ENCODE measurements at places on chromosomes 3 and 15.

DNA sequence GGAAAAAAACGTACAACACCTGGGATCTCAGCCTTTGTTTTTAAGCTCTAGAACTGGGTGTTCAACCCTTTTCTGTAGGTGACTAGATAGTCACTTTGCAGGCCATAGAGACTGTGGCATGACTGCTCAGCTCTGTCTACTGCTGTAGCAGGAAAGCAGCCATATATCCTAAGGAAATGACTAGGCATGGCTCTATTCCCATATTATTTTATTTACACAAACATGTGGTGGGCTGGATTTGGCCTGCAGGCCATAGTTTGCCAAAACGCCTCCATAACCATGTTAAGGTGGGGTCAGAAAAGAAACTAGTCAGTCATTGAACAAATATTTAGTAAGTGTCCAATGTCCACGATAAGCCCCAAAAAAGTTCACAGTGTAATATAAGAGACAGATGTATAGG lies 452.5 kb downstream of the MCTP2 start:
- DNase-seq, result no peak

DNA sequence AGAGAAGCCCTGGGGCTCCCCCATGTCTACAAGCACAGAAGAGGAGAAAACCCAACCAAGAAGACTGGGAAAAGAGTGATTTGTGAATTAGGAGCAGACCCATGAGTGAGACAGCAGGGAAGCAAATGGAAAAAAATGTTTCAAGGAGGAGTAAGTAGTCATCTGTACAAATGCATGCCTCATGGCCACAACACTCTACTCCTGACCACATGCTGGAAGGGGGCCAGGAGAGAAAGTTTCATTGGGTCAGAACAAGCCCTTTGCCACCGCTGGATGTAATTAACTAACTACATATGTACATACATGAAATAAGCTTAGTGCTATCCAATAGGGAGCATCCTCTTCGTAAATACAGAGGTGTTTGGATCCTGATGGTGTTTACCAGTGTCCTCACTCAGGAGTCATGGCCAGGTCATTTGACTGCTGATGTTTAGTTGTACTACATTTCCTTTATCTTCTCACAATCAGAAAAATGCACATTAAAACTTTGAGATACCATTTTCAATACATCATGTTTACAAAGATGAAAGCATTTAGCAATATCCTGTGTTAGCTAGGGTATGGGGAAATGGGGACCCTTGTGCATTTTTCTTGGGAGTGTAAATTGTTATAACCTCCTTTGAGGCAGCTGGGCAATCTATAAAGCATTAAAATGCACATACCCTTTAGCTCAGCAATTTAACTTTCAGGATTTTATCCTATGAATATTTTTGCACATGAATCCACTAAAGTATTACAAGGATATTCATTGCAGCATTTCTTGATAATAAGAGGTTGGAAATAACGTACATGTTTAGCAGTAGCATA lies 27.1 kb downstream of the CLRN1 start:
- no peak for DNase-seq

GRCh38 chr3:106247902-106248684 lies 379.3 kb upstream of the CBLB start:
- peak; percentile 5 for DNase-seq

DNA sequence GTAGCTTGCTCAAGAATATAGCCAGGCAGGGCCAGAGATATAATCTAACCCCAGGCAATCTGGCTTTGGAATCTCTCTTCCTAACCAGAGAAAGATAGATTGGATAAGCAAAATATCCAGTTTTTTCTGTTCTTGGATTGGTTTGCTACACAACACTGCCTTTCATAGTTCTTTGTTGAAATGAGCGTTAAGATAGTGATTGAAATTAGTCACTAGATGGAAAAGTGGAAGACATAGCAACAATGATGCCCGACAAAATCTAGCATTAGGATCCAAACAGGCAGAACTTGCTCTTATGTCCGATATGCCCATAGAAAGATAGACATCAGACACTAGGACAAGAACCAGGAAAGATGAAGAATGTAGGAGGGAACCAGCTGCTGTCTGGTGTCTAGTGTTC lies 77.3 kb upstream of the COL8A1 start:
- no peak for DNase-seq

DNA sequence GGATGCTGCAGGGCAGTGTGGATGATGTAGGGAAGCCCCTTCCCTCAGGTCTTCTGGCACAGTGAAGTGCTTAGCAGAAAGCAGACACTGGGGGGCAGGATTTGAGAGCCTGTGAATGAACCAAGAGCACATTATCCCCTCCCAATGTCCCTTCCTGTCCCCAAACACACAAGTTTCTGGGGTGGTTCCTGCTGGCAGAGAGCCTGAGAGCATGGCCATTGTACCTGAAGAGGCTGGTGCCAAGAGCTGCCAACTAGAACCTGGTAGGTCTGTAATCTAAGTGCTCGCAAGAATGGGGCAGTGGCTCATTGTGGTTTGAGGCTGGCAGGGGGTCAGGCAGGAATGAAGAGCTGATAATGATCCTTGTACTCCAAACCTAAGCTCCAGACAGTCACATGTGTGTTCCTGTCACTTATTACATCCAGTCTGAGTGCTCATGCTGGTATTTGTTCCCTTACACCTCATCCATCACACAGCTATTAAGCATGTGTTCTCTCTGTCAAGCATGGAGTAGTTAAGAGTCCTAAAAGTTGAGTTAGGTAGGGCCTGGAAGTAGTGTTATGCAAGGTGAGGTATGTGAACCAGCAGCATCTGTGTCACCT lies 6.7 kb upstream of the CCR1 start:
- peak; percentile 16 for DNase-seq

- no peak for DNase-seq
These were observed 169.1 kb downstream of the ULK4 start for GRCh38 chr3:41792806-41793205.

GRCh38 chr3:144663456-144664436 lies 692.1 kb downstream of the DIPK2A start:
- DNase-seq, result no peak

GRCh38 chr15:36911322-36911944 lies 188.9 kb downstream of the MEIS2 start:
- DNase-seq, result peak; percentile 58

GRCh38 chr3:140296796-140297352 lies 361.9 kb downstream of the CLSTN2 start:
- DNase-seq, result peak; percentile 61

DNA sequence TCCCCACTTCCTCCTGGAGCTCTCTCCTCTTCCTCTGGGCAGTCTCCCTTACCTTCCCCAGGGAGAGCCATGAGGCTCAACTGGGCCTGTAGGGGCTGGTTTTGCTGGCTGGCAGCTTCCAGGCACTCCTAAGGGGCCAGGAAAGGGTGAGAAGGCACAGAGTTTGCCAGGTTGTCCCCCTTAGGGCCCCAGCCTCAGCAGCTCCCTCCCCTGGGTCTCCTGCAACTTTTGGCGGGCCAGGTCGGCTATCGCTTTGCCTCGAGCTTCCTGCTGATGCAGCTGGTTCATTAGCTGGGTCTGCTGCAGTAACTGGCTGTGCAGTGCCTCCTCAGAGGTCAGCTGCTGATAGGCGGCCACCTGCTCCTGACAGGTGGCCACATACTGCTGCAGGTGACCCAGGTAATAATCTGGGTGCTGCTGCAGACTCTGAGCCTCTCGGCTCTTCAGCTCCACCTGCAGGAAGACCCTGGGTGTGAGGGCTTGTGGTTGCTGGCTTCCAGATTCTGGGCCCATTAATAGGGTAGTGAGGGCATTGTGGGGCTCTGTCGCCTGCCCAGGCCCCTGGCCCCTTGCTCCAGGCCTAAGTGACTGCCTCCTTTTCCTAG lies 29.7 kb upstream of the OR4F6 start:
- DNase-seq, result no peak

DNA sequence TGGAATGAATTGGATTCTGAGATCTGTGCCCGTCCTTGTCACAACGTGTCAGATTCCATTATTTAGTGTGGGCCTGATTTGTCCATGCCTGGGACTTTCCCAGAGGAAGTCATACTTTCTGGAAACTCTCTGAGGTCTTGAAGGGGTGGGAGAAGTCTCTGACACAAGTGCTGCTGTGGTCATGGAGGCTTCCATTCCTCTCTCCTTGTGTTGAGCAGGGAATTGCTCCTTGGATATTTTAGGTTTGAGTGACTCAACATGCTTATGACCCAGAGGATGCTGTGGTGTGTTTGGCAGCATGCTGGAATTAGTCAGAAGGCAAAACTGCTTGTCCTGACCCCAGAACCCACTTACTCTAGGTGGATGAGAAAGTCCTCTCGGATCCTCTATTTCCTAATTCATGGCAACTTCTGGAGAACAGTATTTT lies 132.1 kb downstream of the LPP start:
- no peak for DNase-seq

DNA sequence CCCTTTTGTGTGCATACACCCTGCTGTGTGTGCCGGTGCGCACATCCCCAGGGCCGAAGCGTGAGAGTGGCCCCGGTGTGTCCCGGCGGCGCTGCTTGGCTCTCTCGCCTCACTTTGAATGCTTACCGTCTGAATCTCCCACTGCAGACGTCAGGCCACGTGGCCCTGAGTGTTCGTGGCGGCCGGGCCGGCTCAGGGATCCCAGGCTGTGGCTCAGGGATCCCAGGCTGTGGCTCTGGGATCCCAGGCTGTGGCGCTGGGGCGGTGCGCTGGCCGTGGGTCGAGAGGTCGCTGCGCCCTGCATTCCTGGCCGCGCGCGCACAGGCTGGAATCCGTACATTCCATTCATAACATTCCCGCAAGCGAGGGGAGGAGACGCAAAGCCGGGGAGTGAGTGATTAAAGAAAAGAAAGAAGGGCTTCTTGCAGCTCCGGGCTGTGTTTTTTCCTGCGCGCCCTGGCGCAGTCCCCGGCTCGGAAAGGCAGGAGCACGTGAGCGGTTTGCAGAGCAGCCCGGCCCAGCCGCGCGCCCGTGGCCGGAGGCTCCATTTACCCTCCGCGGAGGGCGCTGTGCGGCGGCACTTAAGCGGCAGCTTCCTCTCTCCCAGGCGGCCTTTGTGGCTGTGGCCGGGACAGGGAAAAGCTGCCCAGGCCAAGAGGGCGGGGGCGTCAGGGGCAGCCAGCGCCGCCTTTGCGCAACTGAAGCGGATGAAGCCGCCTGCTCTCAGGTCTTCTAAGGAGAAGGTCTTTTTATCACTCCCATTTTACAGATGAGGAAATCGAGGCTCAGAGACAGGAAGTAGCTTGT lies 87.0 kb upstream of the ALDH1L1 start:
- peak; percentile 93 for DNase-seq

- DNase-seq, result no peak
These were observed 2.0 kb upstream of the TWF2 start for GRCh38 chr3:52240886-52241370.

GRCh38 chr15:82393671-82394070 lies 35.9 kb upstream of the GOLGA6L9 start:
- DNase-seq, result no peak

DNA sequence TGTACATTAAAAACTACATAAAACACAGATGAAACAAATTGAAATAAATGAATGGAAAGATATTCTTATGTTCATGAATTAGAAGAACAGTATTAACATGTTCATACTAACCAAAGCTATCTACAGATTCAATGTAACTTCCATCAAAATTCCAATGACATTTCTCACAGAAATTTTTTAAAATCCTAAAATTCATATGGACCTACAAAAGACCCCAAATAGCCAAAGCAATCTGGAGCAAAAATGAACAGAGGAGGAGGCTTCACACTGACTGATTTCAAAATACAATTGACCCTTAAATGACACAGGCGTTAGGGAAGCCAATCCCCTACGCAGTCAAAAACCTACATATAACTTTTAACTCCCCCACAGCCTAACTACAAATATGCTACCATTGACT lies 39.4 kb downstream of the KPNA1 start:
- no peak for DNase-seq
